Caco-2 (cell line): ENCODE measurements at places on chromosomes 1 and 21.

DNA sequence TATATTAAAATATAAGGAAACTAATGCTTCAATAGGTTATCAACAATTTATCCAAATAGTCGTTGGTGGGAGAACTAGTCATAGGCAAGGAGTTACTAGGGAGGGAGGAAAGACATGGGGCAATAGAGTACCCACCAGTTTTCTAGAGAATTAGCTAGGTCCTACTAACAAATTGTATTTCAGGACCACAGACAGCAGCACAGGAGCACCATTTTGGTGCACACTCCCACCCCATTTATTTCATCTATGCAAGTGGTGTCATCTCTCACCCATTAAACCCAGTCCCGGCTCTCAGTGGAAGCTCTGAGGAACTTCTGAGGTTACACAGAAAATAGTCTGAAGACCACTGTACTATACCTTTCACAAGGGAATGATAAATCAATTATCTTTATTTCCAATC lies 89.0 kb upstream of the BCAR3 start:
- DNase-seq: no peak

DNA sequence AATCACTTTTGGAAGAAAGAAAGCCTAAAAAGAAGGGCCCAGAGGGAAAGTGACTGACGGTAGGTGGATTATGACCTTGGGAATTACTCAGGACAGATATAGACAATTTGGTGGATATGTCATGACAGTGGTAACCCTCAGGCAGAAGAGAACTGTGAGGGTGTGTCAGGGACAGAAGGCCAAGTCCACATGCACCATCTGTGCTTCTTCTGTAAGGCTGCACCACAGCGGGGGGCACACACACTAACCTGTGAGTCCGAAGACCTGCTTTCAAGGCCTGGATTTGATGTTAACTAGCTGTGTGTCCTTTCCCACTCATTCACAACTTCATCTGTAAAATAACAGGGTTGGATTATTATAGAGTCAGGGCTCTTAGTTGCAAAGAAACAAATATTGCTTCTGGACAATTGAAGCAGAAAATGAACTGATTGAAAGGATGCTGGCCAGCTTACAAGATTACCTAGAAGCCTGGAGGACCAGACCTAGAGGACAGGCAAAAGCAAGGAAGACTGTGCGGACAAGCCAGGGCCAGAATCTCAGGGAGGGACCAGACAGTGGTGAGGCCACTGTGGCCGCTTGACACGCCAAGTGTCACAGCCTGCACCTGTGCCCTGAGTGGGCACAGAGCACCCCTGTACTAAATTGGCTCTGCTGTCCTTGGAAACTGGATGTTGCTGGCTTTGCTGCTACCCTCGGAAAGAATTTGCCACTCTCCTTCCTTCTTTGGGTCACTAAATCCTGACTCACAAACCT lies 34.7 kb upstream of the USP24 start:
- no peak for DNase-seq

- no peak for DNase-seq
Measured at GRCh38 chr21:43361493-43362296, 65.2 kb downstream of the SIK1 start.

DNA sequence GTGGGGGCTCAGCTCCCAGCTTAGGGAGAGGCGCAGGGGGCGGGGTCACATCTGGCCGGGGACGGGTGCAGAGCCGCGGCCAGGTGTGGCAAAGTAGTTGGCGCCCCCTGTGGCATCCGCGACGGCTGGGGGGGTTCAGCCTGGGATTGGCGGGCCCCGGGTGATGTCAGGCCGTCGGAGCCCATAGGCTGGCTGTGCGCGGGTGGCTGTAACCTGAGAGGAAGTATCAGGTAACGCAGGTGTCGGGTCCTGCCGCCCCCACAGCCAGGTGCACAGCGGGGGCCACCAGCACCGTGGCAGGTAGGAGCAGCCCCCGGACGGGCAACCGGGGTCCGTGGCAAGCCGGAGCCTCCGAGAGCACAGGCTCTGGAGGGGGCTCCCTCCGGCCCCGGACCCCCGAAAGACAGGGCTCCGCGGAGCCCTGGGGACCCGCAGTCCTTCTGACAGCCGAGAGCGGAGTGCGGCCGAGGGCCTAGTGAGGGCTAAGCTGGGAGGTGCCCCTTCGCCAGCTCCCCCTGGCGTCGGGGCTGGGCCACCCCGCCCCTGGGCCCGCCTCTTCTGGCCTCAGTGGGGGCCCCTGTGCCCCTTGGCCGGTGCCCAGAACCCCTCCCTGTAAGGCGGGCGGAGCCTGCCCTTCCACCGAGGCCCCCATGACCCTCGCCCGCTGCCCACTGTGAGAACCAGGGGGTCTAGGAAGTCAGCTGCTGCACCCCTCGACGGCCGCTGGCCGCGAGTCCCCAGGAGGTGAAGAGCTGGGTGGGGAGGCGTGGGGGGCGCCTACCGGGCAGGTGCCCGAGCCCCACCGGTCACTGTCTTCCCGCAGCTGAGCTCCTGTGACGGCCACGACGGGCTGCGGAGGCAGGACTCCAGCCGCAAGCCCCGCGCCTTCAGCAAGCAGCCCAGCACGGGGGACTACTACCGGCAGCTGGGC lies 17.9 kb downstream of the TNFRSF25 start:
- DNase-seq: no peak

- DNase-seq: no peak
Measured at GRCh38 chr21:35201288-35201687, 152.2 kb upstream of the RUNX1 start.

GRCh38 chr1:75165264-75165663 lies 31.1 kb downstream of the LHX8 start:
- no peak for DNase-seq

- no peak for DNase-seq
Measured at GRCh38 chr21:45424854-45425795, 20.2 kb downstream of the COL18A1 start.

DNA sequence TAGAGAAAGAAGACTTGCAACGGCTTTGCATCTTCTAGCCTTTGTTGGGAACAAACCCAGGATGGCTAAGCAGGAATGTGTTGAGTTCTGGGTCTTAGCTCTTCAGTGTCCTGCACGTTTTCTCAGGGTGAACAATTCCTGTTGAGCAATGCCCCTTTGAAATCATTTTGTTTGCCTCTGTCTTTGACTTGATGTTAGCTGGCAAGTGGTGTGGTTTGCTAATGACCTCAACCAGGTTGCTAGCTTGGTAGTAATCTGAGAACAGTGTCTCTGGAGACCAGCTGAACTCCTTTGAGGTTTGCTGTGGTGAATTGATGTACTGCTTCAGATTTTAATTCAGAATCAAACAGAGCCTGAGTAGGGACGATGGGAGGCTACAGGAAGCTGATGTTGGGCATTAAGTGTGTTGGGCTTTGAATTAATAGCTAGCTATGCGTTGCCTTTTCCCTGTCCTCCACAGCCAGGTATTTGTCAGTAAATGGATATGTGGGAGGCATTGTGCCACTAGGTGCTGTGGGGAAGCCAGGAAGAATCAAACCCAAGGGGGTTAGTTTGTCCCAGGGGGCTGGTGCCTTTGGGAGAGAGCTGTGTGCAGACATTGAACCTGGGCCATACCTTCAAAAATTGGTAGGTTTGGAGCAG lies 23.3 kb upstream of the SRSF10 start:
- DNase-seq: no peak

- no peak for DNase-seq
Measured at GRCh38 chr21:14675774-14676530, 129.8 kb upstream of the SAMSN1 start.

DNA sequence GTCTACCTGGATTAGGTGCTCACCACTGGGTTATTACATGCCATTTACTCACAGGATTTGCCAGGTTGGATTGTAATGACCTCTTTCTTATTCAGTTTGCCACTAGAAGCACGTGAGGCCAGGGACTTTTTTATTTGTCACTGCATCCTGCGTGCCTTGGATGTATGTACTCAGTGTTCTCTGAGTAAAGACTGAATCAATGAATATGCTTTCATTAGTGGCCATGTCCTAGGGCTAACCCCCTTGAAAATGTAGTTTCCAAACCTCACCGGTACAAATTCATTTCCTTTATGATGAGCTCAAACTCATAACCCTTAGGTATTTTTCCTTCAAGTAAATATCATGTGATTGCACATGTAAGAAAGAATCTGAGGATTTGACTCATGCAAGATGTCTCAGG lies 1.3 kb upstream of the ZP4 start:
- DNase-seq: no peak

DNA sequence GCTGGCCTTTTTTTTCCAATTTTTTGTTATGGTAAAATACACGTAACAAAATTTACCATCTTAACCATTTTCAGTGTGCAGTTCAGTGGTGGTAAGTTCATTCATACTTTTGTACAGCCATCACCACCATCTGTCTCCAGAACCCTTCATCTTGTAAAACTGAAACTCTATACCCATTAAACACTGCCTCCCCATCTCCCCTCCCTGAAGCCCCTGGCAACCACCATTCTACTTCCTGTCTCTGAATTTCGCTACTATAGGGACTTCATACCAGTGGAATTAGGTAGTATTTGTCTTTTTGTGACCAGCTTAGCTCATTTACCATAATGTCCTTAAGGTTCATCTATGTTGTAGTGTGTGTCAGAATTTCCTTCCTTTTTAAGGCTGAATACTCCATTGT lies 8.7 kb downstream of the PKNOX1 start:
- no peak for DNase-seq

- DNase-seq: no peak
Measured at GRCh38 chr1:200732438-200732837, 6.3 kb upstream of the CAMSAP2 start.

DNA sequence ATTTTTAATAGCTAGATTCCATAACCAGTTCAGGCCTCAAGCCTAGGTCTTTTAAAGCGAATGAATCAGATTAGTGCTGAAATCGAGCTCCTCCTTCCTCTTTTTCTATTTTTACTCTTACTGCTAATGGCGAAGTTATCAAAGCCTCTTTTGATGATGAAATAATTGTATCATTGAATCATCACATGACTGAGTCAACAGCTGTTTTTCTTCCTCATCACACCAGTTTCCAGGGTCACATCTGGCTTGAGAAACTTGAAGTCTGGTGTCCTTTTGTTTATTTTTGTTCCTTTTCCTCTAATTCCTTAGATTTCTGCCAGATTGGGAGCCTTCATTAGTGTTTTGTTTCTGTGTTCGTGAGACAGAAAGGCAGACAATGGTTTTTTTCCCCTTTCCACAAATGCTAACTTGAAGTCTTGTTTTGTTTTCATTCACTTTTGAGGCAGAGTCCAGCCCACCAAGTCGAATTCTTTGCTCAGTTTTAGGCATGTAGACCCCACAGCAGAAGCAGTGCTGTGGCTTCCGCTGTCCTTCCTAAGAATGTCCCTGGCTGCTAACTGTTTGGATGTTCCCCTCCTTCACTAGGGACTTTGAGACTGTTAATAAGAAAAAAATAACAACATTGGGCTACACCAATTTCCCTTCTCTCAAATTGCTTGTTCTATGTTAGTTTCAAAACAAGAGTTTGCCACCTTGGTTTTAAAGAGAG lies 51.9 kb upstream of the FMOD start:
- no peak for DNase-seq

GRCh38 chr21:45863267-45863666 lies 118.3 kb upstream of the COL6A1 start:
- DNase-seq: no peak

DNA sequence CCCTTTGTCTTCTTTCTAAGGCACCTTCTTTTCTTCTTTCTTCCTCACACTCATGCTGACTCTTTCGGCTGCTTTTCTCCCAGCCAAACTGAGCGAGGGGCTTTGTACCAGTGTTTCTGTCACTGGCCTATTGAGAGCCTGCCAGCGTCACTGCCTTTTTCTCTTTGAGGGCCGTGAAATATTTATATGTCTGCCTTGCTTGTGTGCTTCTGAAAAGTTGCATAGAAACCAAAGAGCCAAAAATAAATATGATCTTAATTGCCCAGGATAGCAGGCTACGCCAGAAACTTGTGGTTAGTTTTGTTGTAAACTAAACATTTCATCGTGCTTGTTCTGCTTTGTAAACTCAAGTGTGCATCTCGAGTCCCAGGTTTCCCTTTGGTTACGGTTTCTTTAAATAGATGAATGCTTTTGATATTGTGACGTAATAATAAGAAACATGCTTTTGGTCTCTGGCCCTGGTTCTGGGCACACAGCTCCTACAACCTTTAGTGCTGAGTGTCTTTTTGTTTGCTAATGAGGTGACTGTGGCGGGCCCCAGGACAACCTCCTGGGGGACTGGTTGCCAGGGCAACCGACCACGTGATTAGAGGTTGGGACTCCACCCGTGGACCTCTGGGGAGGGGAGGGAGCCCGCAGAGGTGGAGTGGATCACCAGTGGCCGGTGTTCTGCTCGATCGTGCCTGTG lies 10.8 kb downstream of the SLC37A1 start:
- DNase-seq: no peak

DNA sequence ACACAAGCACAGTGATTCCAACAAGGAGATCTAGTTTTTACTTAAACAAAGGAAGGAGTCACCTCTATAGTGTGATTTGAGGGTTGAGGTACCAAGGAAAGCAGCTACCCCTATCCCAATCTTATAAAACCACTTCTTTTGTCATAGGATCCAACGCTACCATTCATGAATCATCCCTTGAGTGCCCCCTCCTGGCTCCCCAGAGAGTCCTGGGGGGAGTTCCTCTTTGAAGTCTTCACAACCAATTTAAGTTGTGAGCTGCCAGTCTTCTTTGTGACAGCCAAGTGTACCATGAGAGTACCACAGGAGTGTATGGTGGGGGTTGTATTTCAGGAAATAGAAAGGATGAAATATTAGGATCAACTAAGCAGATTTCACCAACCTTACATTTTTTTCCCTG lies 39.1 kb upstream of the NHLH2 start:
- DNase-seq: no peak

DNA sequence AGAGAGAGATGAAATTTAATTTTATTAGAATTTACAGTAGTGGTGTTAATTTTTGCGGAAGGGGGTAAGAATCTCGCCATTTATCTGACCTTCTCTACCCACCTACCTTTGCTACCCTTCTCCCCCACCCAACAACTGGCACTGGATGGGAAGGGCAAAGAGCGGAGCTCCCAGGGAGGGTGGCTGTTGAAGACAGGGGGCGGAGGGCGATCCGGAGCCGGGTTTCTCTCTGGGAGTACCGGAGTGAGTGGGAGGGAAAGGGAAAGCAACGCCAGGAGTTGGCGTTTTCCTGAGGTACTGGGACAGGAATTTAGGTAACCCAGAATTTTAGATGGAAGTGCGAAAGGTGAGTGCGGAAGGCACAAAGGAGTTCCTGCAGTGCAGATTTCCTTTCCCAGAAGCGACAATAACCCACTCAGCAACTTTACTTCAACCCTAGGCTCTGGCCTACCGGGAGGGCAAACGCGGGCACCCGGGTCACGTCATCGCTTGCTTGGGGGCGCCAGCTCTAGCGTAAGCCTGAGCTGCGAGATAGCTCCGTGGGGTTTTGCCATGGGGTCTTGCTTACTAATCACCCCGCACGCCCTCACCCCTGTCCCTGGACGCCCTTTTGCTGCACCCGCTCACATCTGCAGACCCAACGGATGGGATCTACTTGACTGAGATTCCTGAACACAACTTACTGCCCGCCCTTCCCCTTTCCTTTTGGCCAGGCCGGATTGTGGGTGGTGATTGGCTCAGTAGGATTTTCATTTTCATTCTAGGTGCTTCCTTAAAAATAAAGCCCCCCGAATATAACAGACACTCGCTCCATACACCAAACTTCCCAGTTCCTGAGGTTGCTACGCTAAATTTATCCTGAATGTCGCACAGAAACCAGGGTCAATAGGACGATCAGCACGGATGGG lies 413.0 kb upstream of the ESRRG start:
- DNase-seq: no peak
